ENCODE measurements at places on chromosomes 7 and 10. TPM values are rescaled to one million over a fixed set of nuclear protein-coding genes. Genes with fewer than 3 reads are reported as not detected.

The SPAG6 gene
- not detected for total RNA-seq

The COPG2 gene
- total RNA-seq, result 12.1 TPM

The SPDYE5 gene
- not detected for total RNA-seq

The ADARB2 gene
- total RNA-seq, result not detected

The ARMH3 gene
- 5.7 TPM for total RNA-seq

The HMX3 gene
- total RNA-seq, result not detected

The NPFFR1 gene
- not detected for total RNA-seq

The TMEM273 gene
- total RNA-seq, result not detected

The FAM53B gene
- total RNA-seq, result 16.1 TPM

The ITPRID1 gene
- total RNA-seq, result not detected

The ALKBH4 gene
- 22.4 TPM for total RNA-seq

The ATRNL1 gene
- total RNA-seq, result 0.26 TPM

All from pericardium fibroblast (primary cell).